ENCODE measurements at places on chromosomes 7 and 10.

- DNase-seq: no peak
Observed at GRCh38 chr7:79009647-79010046, 443.8 kb downstream of the MAGI2 start.

DNA sequence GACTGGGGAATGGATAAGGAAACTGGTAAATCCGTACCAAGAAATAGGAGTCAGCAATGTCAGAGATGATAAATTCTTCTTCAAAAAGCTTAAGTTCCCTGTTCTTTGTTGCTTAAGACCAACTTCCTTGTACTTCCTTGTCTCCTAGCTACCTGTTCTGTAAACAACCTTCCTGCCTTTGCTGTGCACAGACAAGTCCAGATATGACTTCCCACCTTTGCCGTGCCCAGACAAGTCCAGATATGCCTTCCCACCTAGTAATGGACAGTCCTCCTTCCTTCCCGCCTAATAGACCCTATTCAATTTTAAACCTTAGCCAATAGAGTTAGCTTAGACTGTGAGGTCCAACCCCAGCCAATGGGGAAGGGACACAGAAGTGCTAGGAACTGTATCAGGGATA lies 2.5 kb upstream of the ZNF33A start:
- no peak for DNase-seq

- no peak for DNase-seq
Observed at GRCh38 chr10:15251791-15252380, 83.4 kb upstream of the NMT2 start.

DNA sequence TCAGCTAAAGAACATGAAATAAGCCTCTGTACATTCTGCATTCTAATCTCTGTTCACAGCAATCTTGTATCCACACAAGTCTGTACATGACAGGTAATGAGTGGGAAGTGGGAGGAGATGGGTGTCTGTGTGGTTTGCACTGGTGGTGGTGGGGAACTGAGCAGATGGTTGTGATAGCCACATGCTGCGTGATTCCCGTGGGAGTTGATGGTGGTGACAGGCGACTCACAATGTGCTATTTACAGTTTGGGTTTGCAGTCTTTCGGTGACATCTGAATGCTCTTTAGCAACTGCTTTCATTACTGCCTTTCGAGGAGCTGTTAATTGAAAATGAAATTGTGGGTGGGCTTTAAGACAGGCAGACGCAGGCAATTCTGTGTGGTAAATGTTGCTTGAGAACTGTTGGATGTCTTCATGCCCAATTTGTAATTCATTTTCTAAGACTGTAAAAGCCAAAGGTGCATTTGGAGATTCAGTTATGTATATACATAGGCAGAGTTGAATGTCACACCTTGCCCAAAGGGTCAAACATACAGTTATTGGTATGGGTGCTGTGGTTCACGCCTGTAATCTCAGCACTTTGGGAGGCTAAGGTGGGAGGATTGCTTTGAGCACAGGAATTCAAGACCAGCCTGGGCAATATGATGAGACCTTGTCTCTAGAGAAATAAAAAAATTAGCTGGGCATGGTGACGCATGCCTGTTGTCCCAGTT lies 308.2 kb downstream of the AUTS2 start:
- no peak for DNase-seq

- DNase-seq: no peak
Observed at GRCh38 chr10:36494371-36494770, 631.0 kb upstream of the ANKRD30A start.

GRCh38 chr7:104584620-104585019 lies 256.2 kb downstream of the LHFPL3 start:
- DNase-seq: no peak
